ENCODE measurements at places on chromosomes 1 and 21.

DNA sequence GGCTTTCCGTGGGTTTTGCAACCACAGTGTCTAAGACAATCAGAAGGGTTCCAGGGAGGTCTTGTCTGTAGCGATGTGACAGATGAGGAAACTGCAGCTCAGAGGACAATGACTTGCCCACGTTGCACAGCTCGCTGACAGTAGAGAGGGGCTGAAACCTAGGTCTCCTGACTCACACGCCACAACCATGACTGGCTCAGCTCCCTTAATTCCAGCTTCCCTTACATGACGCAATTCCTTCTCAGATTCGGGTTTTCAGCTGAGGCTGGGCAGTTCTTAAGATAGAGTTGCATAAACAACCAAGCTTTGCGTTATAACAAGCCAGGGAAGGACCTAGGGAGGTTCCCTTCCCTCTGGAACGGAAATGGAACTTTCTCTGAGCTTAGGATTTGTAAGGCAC, 36.3 kb downstream of the DHCR24 start:
- peak; percentile 91 for DNase-seq

DNA sequence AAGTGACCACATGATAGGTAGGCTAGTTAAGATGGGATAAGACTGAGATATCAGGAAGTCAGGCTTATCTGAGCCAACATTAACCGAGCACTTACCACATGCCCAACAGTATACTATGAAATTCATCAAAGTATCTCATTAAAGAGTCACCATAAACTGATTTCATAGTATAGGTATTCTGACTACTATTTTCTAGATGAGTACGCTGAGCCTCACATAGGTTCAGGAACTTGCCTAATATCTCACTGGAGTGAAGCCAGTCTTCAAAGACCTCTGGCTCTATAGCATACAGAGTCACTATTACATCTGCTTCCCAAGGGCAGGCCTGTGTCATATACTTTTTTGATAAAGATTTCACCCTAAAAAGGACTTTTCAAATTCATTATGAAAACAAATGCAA, 115.6 kb upstream of the NGF start:
- no peak for DNase-seq

DNA sequence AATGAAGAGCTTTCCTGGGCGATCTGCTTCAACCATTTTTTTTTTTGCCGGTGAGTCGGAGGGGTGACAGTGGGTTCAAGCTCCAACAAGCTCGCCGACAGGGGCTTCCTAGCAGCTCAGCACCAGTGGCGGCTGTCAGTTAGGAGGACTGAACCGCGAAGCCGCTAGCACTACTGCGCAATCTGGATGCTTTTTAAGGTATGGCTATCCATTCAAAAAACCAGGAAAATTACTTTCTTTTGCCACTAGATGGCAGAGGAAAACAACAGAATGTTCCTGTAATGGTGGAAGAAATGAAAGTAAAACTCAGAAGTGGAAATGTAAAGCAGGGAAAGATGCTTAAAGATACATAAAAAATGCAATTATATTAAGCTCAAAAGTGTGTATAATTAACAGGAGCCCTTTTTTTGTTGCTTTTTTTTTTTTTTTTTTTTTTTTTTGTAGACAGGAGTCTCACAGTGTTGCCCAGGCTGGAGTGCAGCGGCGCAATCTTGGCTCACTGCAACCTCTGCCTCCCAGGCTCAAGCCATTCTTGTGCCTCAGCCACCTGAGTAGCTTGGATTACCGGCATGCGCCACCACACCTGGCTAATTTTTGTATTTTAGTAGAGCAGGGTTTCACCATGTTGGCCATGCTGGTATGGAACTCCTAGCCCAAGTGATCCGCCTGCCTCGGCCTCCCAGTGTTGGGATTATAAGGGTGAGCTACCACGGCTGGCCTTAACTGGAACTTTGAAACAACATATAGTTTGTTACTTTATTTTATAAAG, 8.5 kb downstream of the KYAT3 start:
- peak; percentile 62 for DNase-seq

GRCh38 chr1:63698001-63698838, 75.6 kb upstream of the ROR1 start:
- no peak for DNase-seq

DNA sequence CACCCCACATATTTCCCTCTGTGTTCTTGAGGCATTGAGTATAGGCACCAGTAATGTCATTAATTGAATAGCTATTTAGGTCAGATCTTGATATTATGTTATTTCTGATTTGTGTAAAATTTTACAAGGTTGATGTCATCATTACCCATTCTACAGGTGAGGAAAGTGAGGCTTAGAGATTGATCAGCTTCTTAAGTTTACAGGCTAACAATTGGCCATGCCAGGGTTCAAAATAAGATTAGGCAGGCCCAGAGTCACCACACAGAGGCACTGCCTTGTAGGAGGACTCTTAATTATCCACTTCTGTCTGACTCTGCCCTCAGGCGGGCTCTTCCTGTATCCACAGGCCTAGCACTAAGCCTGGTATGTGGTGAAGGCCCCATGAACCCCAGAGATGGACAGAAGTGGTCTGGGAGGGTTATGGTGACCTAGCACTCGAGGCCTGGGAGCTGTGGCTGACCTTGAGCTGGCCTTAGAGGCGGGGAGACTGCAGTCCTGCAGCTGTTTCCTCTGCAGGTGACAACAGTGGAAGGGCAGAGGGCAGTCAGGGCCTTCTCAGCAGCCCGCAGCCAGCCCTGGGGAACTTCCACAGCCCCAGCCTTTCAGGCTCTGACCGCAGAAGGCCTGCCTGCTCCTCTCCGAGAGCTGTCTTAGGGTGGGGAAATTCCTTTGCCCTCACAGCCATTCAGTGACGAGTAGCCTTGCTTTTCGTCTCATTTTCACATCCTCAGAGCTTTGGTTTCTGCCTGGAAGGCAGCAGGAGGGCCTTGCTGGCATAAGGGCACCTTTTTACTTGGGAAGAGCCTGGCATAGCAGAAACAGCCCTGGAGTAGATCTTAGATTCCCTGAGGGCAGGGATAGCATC, 12.2 kb downstream of the ZDHHC18 start:
- DNase-seq = no peak

DNA sequence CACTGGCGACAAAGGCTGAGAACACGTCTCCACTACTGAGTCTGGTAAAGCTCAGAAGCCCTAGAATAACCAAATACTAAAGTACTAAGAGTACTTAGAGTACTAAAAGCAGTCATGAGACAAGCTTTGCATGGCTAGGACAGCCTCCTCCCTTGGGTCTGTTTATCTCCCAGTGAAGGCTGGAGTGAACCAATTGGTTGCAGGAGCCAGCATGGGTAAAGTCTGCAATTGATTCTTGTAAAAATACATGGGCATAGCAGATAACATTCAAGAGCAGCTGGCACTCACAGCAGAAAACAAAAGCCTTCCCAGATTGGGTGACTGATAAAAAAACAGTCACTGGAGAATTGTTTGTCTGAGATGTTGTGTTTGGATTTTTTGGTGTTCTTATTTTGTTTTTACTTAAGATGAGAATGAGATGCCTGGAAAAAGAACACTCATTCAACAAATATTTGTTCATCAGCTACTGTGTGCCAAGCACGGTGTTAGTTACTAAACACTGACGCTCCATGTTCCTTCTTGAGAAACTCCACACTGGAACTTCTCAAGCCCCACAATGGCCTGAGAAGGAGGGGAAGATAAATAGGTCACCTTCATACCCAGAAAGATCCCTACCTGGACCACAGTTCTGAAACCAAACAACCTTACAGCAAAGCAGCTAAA, 3.7 kb downstream of the IRF6 start:
- no peak for DNase-seq

- DNase-seq = no peak
Measured at GRCh38 chr1:32454726-32455125, 10.1 kb upstream of the ZBTB8B start.

Data from ACHN (cell line).